IPS DF 19.7 (cell line): ENCODE measurements at places on chromosomes 6 and 20.

DNA sequence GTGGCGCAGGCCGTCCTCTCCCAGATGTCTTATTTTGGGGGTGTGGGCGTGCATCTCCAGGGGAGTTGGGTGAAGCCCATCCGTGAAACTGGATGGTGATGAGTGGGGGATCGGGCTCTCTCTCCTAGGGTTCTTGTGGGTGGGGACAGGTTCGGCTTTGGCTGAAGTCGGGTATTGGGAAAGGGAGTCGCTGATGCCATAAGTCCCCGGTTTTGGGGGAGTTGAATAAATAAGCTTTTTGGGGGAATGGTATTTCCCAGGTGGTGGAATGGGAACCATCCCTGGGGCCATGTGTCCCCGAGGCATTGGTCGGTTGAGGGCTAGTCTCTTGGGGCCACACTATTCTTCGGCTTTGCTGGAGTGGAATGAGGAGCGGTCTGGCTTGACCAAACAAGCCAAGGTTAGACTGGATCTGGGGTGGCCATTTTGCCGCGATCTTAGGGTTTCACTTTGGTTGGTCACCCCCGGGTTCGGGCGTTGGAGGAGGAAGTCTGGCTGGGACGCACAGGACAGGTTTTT, 481 bp downstream of the ZNF133 start:
- DNase-seq: no peak

DNA sequence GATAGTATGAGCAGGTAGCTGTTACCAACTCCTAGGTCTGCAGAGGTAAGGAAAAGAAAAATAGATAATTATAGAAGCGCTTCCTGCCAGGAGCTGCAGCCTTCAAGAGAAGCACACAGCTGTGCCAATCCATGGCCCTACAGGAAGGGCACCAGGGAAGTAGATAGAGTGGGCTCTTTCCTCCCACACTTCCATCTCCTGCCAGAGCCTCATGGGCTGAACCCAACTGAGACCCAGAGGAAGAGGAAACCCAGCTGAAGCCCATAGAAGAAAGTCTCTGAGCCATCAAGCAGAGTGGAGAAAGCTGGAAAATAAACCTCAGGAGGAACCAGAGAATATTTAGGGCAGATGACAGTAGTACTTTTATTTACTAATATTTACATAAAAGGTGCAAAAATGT, 146.7 kb upstream of the ATXN1 start:
- no peak for DNase-seq

GRCh38 chr6:35511562-35511941, 1.1 kb downstream of the TULP1 start:
- no peak for DNase-seq

- no peak for DNase-seq
Observed at GRCh38 chr20:34891166-34892062, 15.0 kb downstream of the ACSS2 start.

- DNase-seq: no peak
Observed at GRCh38 chr6:89145091-89145955, 532 bp upstream of the PM20D2 start.

DNA sequence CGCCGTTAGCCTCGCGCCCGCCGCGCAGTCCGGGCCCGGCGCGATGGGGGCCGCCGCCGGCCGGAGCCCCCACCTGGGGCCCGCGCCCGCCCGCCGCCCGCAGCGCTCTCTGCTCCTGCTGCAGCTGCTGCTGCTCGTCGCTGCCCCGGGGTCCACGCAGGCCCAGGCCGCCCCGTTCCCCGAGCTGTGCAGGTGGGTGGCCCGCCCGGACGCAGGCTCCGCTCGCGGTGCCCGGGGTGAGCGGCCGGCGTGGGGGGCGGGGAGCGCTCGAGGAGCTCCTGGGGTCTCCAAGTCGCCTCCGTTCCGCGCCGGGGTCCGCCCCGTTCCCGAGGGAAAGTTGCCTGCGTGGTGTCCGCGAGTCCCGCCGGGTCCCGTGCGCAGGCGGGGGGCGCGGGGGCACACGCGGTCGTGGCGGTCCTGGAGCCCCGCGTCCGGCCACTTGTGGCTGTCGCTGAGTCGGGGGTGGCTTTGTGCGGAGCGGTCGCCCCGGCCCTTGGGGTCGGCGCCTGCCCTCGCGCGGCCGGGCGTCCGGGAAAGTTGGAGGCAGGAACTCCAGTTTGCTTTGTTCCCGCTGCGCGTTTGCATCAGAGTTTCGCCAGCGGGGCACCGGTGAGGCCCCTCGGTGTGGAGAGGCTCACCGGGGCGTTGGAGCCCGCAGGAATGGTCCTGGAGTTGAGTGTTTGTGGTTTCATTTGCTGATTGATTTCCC, 476 bp downstream of the IGF2R start:
- no peak for DNase-seq

- no peak for DNase-seq
Observed at GRCh38 chr20:59144179-59144830, 19.3 kb upstream of the ZNF831 start.

- DNase-seq: no peak
Observed at GRCh38 chr6:169208011-169208410, 45.6 kb downstream of the THBS2 start.

- no peak for DNase-seq
Observed at GRCh38 chr6:35552285-35552917, 39.7 kb upstream of the TULP1 start.

GRCh38 chr20:63095718-63096654, 89.2 kb upstream of the BHLHE23 start:
- no peak for DNase-seq

- no peak for DNase-seq
Observed at GRCh38 chr6:138678168-138678567, 95.4 kb upstream of the CCDC28A start.
